ENCODE measurements at places on chromosomes 3 and 15.

DNA sequence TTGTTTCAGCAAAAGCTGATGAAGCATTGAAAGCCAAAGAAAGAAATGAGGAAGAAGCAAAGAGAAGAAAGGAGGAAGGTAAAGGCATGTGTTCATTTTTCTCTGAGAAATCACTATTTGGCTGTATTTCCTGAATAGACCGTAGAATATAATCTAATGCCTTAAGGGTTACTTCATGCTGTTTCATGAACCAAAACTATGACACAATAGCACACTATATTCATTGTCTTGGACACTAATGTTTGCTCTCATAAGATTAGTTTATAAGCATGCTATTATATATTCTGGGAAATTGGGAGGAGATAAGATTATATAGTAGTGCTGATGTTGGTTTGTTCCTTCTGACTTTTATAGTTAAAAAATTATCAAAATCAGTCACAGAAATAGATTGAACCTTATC lies 110.1 kb upstream of the MLF1 start:
- DNase-seq, result peak; percentile 55

- DNase-seq, result peak; percentile 55
These were observed 19.1 kb upstream of the XYLB start for GRCh38 chr3:38327335-38328009.

- DNase-seq, result no peak
These were observed 6.9 kb upstream of the VWA5B2 start for GRCh38 chr3:184222521-184222920.

DNA sequence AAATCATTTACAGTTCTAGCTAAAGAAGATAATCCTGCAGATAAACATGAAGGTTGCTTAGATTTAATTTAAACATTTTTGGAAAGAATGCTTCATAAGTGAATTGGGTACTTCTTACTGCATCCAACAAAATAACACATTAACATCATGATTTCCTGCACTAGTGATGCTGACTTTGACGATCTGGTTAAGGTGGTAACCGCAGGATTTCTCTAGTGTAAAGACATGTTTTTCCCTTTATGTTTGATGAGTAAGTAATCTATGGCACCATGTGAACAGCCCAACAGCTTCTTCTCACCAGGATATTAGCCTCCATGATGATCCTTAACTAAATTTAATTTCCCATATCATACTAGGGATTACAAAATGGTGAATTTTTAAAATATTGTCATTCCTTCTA lies 14.1 kb downstream of the SPPL2A start:
- DNase-seq, result no peak

DNA sequence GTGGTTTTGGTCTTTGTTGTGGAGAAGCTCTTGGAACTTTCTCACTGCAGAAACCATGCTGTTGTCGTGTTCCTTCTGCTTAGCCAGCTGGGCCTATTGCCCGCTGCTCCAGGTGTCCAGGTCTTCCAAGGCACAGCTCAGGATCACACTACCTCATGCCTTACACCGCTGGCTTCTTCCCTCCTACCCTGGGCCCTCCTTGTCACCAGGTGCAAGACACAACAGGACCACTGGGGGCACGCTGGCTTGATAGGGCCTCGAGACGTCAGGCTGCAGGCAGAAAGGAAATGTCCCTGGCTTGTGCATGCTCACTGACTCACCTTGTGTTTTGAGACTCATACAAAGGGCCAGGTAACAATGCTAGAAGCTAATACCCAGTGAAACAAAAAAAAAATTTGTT lies 32.3 kb downstream of the PAQR9 start:
- peak; percentile 75 for DNase-seq

GRCh38 chr15:39273717-39274411 lies 307.0 kb upstream of the THBS1 start:
- peak; percentile 45 for DNase-seq

- DNase-seq, result no peak
These were observed 21.4 kb upstream of the KPNA1 start for GRCh38 chr3:122535964-122536631.

- no peak for DNase-seq
These were observed 6.6 kb downstream of the OSBPL10 start for GRCh38 chr3:31974471-31974870.

DNA sequence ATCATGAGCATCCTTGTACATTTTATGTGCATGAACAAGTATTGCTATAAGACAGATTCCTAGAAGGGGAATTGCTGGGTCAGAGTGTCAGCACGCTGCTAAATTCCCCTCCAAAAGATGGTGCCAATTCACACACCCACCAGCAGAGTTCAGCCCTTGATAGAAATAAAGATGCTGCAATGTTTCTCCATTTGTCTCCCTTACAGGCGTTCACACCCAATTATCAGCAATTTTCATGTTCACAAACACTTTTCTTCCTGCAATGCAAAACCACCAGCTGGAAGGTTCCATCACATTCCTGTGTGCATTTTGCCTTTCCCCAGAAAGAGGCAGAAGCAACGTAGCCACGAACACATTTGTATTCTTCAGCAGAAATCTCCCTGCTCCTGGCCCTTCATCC lies 3.3 kb upstream of the TAMM41 start:
- no peak for DNase-seq

DNA sequence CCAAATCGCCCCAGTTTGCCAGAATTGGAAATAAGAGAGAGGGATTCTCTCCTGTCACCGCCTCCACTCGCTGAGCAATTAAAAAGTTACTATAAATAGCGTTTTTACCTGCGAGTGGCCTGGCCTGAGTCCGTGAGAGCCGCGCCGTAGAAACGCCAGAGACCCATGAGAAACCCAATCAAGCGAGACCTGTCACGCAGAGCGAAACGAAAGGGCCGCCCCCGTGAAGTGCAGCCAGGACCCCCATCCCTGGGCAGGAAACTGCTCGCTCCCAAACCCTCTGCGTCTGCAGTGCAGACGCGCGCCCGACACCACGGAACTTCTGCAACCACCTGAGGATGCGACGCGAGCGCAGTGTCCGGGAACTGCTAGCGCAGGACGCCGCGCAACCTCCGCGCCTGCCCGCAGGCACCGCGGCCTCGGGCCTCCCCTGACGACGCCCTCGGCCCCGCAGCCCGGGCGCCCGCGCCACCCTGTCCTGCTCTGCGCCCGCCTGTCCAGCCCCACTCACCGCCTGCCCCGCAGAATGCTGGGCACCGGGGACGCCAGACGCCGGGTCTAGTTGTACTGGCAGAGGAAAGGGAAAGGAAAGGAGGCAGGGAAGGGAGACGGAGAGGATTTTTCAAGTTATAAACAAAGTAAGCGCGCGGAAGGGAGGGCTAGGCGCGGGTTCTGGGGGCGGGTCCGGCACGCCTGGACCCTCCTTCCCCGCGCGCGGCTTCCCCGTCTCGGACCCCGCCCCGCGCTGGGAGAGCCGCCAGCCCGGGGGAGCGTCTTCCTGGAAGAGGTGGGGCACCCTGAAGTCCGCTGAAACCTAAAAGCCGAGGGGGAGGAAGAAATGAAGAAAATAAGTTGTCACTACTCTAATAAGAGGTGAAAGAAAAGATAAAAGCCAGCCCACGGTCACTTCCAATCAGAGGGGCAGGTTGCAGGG lies at the start of gene PLSCR4:
TSS of gene PLSCR4 (minus strand) at position 657 of the 934 bp plus-strand sequence. CDS start 29,034 bp downstream, outside the sequence.
- peak; percentile 44 for DNase-seq

DNA sequence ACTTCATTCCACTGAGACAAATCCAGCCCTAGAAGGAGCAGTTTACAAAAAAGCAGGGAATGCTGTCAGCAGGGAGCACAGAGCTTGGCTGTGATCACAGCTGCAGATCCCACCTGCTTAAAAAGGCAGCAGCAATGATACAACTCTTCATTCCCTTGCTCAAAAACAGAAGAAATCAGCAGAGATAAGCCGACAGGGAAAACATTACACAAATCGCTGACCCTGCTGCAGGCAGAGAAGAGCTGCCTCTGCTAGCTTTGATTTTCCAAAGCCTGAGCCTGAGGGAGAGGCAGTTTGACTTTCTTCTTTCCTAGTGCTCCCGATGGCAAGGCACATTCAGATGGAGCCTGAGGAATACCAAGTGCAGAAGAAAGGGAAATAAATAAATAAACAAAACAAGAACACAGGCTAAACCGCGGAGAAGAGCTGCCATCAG lies 80.2 kb downstream of the SHQ1 start:
- no peak for DNase-seq

GRCh38 chr3:59052803-59053411 lies 3.1 kb upstream of the CFAP20DC start:
- peak; percentile 64 for DNase-seq

DNA sequence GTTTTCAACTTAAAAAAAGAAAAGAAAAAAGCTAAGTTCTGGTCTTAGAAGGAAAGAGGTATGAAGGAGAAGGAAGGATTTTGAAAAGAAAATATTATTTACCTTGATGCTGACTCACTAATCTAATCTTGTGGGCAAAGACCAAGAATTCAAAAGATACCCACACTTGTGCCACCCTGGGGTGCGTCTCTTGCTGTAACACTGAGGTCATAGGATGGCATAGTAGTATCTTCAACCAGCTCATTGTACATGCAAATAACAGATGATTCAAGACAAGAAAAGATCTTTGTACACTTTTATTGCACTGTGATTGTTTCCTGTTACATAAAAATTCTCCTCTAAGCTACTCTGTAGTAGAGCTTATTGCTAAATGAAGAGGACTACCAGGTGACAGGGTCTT lies 17.3 kb downstream of the PLS1 start:
- DNase-seq, result peak; percentile 42

All from epithelial cell of esophagus (primary cell).